PC-3 (cell line): ENCODE measurements at places on chromosomes 11 and 22. TPM values are rescaled to one million over a fixed set of nuclear protein-coding genes. Genes with fewer than 3 reads are reported as not detected.

Gene NAALAD2
- total RNA-seq = 0.29 TPM in 1 of 2 replicates, not detected in the other

DNA sequence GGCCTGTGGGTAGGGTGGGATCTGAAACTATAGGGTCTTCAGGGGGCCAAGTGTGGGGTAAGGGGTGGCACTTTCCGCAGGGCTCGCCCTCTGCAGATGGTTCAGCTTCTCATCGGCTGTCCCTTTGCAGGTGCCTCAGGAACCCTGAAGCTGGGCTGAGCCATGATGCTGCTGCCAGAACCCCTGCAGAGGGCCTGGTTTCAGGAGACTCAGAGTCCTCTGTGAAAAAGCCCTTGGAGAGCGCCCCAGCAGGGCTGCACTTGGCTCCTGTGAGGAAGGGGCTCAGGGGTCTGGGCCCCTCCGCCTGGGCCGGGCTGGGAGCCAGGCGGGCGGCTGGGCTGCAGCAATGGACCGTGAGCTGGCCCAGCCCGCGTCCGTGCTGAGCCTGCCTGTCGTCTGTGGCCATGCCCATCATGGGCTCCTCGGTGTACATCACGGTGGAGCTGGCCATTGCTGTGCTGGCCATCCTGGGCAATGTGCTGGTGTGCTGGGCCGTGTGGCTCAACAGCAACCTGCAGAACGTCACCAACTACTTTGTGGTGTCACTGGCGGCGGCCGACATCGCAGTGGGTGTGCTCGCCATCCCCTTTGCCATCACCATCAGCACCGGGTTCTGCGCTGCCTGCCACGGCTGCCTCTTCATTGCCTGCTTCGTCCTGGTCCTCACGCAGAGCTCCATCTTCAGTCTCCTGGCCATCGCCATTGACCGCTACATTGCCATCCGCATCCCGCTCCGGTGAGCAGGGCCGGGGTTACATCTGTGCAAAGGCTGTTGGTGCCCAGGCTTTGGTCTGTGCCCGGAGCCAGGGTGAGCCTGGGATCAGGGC, 5.8 kb downstream of the ADORA2A start:
- DNase-seq = no peak

Gene HEPHL1
- total RNA-seq = 3.3 and 4.4 TPM in 2 replicates

Gene BLID
- total RNA-seq = 5.4 and 5.7 TPM in 2 replicates

DNA sequence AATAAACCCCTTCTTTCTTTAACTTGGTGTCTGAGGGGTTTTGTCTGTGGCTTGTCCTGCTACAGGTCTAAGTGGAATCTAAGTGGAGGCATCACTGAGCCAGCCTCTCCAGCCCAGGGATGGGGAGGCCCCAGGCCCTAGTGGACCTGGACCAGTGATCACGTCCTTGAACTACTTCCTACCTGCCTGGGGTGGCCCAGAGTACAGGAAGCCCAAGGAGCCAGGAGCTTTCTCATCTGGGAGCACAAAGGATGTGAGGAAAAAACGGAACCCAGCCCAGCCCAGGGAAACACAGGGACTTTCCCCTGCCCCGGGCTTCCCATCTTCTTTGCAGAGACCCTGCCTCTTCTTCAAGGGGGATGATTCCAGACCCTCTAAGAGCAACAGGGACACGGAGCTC, 3.5 kb upstream of the CD5 start:
- no peak for DNase-seq

DNA sequence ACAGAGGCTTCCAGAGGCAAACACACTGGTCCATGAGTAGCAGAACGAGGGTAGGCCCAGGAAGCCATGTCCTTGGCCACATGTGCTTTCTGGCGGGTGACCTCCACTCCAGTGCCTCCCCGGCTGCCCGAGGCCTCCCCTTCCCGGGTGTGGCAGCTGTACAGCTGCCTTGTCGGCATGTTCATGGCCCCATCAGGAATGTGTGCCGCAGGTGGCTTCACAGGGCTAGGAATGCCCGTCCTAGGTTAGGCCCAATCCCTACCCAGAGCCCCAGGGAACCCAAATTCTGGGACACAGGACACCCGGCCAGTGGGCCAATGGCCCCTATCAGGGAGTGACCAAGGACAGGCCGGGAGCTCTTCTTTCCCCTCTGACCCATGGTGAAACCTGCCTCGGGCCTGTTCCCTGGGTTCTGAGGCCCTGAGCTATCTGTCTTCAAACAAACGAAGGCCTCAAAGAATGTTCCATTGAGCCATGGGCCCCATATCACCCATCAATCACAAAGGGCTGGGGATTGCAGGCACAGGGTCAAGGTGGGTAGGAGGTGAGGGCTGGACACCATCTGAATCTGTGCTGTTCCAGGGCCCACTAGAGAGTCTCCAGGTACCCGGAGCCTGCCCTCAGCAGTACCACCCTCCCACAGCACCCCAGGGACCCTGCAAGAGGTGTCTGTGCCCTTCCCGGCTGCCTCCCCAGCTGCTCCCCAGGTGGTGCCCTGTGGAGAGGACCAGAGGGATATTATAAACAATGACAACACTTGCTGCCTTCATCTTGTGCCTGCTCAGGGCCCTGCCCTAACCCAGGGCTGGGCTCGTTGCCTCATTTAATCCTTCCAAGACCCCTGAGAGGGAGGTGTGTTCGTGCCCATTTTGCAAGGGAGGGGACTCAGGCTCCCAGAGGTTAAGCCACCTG, 4.0 kb upstream of the CDKN1C start:
- DNase-seq = no peak

Gene AKIP1
- 25.3 and 29.5 TPM in 2 replicates for total RNA-seq

DNA sequence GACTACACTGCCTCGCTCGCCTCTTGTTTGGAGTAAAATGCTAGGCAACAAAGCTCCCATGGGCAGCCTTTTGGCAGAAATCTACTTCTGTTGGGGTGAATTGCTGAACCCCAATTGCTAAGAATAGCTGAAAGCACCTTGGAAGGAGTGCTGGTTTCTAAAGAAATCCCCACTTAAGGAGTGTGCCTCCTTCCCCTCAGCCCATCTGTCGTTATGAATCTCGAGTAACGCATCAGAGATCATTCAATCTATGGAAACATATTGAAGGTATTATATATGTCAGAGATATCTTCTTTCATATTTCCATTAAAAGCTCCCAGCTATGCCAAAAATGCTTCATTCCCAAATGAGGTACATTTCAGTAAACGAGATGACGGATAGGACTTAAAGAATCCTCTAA, 229.6 kb upstream of the BLID start:
- DNase-seq = no peak

GRCh38 chr11:45617871-45618601, 47.4 kb downstream of the CHST1 start:
- DNase-seq = no peak

Gene GGTLC3
- not detected in 2 replicates for total RNA-seq

- no peak for DNase-seq
Observed at GRCh38 chr11:17635551-17635938, 83.8 kb upstream of the MYOD1 start.

Gene CEP126
- 1.0 and 2.5 TPM in 2 replicates for total RNA-seq

DNA sequence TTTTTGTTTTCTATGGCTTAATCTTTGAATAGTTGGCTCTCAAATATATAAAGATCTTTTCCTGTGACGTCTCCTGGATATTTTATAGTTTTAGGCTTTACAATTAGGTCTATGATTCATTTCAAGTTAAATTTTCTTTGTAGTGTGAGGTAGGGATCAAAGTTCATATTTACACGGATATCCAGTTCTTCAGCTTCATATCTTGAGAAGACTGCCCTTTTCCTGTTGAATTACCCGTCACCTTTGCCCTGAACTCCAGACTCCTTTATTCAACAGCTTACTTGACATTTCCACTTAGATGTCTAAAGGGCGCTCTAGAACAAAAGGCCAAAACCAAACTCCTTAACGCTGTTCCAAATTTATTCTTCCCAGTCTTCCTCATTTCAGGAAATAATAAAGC, 51.7 kb downstream of the TTC17 start:
- peak; percentile 6 for DNase-seq

DNA sequence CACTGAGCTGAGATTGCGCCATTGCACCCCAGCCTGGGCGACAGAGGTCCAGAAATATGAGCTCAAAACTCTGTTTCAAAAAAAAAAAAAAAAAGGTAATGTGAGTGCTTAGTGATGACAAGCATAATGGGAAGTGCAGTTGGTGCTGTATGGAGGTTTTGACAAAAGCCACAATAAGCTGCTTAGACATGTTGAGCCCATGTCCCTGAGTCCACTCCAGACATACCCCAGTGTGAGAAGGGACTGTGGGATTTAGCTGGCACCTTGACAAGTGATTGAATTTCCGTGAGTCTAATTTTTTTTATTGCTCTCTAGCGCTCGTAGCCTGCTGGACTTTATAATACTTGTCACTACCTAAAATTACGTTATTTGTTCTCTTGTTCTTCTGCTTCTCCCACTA, 15.1 kb upstream of the LGR4 start:
- DNase-seq = no peak

Gene C22orf42
- total RNA-seq = not detected in 2 replicates

- no peak for DNase-seq
Observed at GRCh38 chr11:12794576-12795230, 120.5 kb downstream of the TEAD1 start.

- no peak for DNase-seq
Observed at GRCh38 chr11:86390487-86390886, 15.8 kb downstream of the CCDC81 start.

DNA sequence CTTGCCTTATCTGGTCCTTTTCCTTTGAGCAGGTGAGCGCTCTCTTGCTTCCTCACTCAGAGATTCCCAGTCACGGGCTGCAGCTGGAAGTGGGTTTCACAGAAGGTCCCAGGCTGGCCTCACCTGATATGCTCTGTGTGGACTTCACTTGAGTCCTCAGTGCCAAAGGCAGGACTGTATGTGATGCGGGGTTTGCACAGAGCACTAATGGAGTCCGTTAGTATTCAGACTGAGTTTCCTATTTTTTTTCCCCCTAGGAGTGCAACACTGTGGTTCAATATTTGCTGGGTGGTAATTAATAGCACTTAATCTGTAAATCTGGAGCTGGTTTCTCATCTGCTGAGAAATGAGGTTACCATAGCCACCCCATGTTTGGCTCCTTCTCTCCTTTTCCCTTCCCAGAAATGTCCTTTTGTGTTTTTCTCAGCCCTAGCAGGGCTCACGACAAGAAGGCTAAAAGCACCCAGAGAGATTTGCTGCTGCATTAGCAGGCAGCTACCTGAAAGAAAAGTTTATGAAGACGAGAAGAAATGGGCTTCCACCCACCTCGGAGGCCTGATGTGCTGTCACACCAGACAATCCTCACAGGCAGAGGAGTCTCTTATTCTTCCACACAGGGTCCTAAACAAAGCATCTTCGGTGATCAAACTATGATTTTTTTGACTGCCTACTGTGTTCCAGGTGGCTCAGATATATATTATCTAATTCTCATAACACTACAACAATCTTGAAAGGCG, 262.1 kb downstream of the KIRREL3 start:
- no peak for DNase-seq

- DNase-seq = no peak
Observed at GRCh38 chr11:125435461-125436238, 60.4 kb downstream of the FEZ1 start.
